Lung (tissue), 17 donors: ENCODE measurements at places on chromosomes 3 and 15. TPM values are rescaled to one million over a fixed set of nuclear protein-coding genes. Genes with fewer than 3 reads are reported as not detected.

DNA sequence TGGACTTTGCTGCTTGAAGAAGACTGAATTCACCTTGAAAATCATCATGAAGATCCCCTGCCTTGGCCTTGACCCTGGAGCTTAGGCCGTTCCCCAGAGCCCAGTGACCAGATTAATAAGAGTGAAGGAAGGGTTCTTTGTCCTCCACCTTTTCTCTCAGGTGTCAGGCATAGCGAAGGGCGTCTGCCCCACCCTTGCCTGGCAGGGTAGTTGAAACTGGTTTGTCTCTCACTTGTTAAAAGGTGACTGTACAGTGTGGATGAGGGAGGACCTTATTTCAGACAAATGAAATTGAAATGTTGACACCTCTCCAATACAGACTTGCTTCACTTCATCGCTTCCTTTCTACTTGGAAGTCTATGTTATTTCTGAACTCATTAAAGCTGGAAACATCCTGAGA lies 223.7 kb upstream of the BHLHE40 start:
- DNase-seq, result no peak

GRCh38 chr3:36295296-36295695 lies 85.0 kb upstream of the STAC start:
- no peak for DNase-seq

DNA sequence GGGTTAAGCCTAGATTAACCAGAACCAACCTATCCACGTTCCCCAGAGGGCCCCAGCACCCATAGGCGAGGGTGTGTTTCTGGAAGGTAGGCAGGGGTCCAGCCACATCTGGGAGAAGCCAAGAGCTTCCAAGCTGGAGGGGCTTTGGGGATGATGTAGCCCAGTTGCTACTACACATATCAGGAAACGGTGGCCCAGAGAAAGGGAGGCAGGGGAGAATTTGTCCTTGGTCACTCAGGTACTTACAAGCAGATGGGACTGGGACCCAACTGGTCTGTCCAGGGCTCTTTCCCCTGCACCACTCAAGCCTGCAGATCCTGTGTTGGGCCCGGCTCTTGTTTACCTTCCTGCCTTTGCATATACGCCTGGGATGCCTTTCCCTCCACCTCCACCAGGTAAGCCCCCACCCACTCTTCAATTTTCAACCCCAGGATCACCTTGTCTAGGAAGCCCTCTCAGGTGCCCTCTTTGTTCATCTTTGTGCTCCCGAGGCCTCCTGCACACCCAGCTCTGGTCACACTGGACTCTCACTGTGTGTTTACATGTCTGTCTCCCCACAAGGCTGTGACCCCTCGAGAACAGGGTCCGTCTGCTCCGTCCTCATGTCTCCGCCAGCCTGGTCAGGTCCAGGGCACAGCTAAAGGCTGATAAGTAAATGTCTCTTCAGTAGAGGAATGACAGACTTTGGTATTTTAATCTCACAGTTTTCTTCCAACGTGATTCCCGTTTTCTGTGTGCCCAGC lies 204.4 kb upstream of the LINGO1 start:
- no peak for DNase-seq

- no peak for DNase-seq
Observed at GRCh38 chr15:38479756-38480155, 25.8 kb downstream of the FAM98B start.

GADL1 gene
- polyA plus RNA-seq, result 0.04 TPM

TMEM212 gene
- polyA plus RNA-seq, result 4.6 TPM

MRPL47 gene
- 32.9 TPM for polyA plus RNA-seq

RASGRF1 gene
- polyA plus RNA-seq, result 10.9 TPM

GTF2A2 gene
- 58.9 TPM for polyA plus RNA-seq

ALDH1A3 gene
- 18.7 TPM for polyA plus RNA-seq

PDCD10 gene
- polyA plus RNA-seq, result 26.7 TPM
